Panc1 (cell line): ENCODE measurements at places on chromosomes 1 and 21. TPM values are rescaled to one million over a fixed set of nuclear protein-coding genes. Genes with fewer than 3 reads are reported as not detected.

OR14A2 gene
- not detected for total RNA-seq

TESK2 gene
- total RNA-seq: 3.3 TPM

DNA sequence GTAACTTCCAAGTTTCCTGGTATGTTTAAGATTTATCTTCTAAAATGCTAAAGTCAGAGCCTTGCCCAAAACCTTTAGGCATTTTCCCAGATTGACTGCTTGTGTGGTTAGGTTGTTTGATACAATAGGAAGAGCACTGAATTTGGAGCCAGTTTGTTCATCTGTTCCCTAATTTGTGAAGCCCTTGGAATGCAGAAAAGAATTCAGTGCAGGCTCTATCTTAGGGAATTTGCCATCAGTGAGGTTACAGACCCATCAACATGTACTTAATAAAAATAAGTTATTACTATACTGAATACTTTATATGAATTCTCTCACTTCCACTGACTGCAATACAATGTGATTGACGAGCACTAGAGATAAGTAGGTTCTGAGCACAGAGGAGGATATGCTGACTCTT lies 120.2 kb downstream of the PIK3R3 start:
- no peak for DNase-seq

DNA sequence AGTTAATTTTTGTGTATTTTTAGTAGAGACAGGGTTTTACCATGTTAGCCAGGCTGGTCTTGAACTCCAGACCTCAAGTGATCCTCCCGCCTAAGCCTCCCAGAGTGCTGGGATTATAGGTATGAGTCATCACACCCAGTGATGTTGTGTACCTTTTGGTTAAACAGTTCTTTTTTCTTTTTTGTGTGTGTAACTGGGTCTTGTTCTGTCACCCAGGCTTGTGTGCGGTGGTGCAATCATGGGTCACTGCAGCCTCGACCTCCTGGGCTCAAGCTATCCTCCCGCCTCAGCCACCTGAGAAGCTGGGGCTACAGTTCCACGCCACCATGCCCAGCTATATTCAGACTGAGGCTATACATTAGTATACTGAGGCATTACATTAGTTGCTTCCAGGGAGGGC lies 37.8 kb downstream of the GABPB2 start:
- DNase-seq: no peak

OTUD3 gene
- 14.1 TPM for total RNA-seq

- no peak for DNase-seq
Measured at GRCh38 chr1:107139833-107140702, 771 bp upstream of the NTNG1 start.

DNA sequence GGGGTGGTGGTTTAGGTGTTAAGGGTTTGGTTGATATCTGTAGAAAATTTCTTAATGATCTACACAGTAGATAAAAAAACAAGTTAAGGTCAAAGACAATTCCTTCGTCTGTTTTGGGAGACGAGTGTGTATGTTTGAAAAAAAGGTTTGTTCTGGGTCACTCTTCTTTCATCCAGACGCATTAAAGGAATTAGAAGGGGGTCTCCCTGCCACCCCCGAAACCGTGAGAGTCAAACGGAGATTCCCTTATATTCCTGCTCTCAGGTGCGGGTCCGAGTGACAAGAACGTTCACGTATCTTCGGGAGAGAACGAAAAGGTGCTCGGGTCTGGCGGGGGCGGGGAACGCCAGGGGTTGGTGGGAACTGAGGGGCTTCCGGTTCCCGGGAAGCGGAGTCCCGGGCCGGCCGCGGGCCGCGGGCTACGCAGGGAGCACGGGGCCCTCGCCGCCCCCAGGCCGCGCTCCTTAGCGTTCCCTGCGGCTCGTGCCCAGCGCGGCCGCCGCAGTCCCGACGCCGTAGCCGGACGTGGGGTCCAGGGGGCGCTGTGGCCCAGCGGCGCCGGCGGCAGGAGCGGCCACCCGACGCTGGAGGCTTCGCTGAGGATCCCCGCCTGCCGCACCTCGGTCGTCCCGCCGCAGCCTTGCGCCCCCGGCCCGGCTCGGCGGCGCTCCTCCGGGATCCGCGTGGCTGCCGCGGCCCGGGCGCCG lies at the start of gene ZFYVE9:
ZFYVE9 (plus strand) TSS at position 577 of the 707 bp plus-strand sequence. CDS start 91,118 bp downstream, outside the sequence.
- DNase-seq: no peak

DNA sequence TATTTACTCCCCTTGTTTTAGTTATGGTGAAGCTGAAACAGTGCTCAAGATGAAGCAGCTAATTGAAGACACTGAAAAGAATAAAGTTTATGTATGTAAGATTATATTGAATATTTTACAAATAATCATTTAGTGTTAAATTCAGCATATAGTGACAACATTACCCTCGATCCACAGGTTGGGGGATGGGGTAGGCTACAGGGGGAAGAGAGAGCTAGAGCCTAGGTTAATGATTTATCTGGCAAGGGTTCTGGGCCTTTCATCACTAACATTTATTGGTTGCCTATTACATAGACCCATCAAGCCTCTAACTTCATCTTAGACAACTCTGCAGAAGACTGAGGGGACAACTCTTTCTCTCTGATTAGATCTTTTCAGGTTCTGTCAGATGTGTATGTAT lies 21.3 kb downstream of the ZCCHC17 start:
- no peak for DNase-seq

NES gene
- 56.3 TPM for total RNA-seq

GRCh38 chr1:12338017-12338416 lies 108.2 kb downstream of the VPS13D start:
- no peak for DNase-seq

NUP133 gene
- total RNA-seq: 39.5 TPM

GRCh38 chr1:168422203-168422847 lies 121.5 kb downstream of the XCL2 start:
- DNase-seq: no peak

- no peak for DNase-seq
Measured at GRCh38 chr1:9320520-9321479, 28.1 kb downstream of the SPSB1 start.

- no peak for DNase-seq
Measured at GRCh38 chr1:150262388-150263320, 5.1 kb downstream of the CA14 start.

GRCh38 chr1:55005351-55006140 lies 6.8 kb downstream of the BSND start:
- DNase-seq: no peak

- DNase-seq: no peak
Measured at GRCh38 chr21:37877888-37878684, 38.2 kb downstream of the KCNJ6 start.

DNA sequence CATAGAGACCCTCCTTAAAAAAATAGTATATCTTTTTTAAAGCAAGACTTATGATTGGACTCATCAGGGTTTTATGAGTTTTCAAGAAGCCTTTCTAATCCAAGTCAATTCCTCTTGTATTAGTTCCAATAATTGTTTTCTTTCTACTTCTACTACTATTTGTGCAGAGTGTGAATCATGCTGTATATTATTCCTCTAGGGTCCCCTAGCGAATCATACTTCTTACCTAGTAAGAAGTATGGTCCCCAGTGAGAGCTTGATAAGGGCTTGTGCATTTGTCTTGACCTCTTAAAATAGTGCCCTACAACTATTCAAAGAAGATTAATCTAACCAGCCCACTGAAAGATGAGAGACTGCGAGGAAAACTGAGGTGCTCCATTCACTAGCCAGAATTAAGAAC lies 715.7 kb upstream of the ZP4 start:
- DNase-seq: no peak

EXO5 gene
- 17.9 TPM for total RNA-seq

GRCh38 chr21:45831991-45832740 lies 149.4 kb upstream of the COL6A1 start:
- no peak for DNase-seq

DUSP23 gene
- total RNA-seq: 36.1 TPM

DNA sequence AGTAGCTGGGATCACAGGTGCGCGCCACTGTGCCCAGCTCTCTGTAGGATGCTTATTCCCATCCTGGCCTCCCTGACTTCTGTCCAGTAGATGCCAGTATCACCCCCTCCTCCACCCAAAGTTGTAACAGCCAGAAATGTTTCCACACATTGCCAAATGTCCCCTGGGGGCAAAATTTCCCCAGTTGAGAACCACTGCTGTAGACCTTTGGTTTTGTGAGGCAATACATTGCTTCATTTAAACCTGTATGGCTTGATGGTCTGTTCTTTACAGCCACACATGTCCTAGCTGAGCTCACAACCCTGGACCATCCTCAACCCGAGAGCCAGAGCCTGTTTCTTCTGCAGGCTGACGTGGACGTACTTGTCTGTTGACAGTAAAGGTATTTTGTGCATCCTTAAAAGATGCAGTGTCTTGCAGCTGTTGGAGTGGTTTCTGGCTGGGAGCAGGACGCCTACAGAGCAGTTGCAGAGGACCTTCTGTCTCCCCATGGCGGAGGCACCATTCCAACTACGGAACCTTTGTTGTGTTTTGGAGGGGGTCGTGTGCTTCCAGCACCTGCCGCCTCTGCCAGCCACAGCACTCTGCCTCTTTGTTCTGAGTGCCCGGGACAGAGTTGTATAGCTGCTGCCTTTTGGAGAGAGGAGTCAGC lies 26.6 kb downstream of the DOP1B start:
- no peak for DNase-seq

GRCh38 chr1:109241344-109241743 lies 8.0 kb upstream of the CELSR2 start:
- no peak for DNase-seq

MORC3 gene
- 16.8 TPM for total RNA-seq

FCRLA gene
- total RNA-seq: 0.15 TPM

- no peak for DNase-seq
Measured at GRCh38 chr1:211603191-211603701, 24.3 kb upstream of the SLC30A1 start.

EPHA10 gene
- total RNA-seq: 2.8 TPM

WLS gene
- total RNA-seq: 29.6 TPM

SH3BP5L gene
- total RNA-seq: 23.9 TPM

DNA sequence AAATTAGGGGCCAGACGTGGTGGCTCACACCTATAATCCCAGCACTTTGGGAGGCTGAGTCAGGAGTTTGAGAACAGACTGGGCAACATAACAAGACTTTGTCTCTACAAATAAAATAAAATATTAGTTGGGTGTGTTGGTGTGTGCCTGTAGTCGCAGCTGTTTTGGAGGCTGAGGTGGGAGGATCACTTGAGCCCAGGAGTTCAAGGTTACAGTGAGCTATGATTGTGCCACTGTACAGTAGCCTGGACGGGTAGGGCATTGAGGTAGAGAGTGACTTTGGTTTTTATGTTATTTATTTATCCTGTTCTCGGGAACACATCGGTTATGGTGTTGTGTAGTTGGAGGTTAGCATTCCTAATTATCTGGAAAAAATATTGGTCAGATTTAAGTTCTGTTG lies 19.5 kb downstream of the KIF1B start:
- DNase-seq: no peak

TRIM33 gene
- total RNA-seq: 22.2 TPM

GJA4 gene
- not detected for total RNA-seq

CELA2A gene
- total RNA-seq: 0.72 TPM

DNA sequence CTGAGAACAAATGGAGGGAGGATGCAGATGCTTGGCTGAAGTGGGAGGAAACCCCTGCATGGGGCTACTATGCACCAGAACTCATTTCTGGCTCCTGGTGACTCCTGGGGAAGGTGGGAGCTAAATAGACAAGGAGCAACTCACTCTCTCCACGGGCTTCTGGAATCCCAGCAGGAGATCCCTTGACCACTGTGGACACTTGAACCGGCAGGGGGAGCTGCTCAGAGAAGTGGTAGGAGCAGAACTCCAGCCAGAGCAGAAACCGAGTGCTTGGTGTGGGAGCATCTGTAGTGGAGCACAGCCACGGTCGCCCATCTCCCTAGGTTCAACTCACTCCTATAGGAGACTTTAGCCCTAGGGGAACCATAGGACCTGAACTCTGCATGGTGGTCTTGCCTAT lies 205.6 kb upstream of the GJB5 start:
- DNase-seq: no peak

HIVEP3 gene
- 6.0 TPM for total RNA-seq

DNA sequence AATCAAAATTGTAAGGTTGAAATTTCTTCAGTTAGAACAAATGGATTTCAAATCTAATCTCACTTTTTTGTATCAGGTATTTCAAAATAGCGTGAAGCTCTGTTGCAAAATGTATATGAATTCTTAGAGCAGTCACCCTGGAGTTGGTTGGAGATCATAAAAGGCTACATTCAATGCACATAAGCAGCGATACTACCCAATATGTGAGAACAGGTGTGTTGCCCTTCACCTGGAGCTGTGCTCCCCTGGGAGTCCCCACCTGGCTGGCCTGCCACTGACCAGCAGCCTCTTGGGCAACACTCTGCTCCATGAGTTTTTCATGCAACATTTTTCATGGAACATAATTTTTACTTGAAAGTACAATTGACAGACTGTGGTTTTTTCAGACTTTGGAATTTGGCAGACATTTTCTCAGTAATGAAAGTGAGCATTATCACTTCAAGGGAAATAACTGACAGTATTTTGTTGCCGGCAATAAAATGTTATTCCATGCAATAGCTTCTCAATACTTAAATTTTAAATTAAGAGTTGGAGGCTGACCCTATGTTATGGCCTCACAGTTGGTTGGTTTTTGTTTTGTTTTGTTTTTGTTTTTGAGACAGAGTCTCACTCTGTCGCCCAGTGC lies 95.1 kb downstream of the ST3GAL3 start:
- no peak for DNase-seq

DNA sequence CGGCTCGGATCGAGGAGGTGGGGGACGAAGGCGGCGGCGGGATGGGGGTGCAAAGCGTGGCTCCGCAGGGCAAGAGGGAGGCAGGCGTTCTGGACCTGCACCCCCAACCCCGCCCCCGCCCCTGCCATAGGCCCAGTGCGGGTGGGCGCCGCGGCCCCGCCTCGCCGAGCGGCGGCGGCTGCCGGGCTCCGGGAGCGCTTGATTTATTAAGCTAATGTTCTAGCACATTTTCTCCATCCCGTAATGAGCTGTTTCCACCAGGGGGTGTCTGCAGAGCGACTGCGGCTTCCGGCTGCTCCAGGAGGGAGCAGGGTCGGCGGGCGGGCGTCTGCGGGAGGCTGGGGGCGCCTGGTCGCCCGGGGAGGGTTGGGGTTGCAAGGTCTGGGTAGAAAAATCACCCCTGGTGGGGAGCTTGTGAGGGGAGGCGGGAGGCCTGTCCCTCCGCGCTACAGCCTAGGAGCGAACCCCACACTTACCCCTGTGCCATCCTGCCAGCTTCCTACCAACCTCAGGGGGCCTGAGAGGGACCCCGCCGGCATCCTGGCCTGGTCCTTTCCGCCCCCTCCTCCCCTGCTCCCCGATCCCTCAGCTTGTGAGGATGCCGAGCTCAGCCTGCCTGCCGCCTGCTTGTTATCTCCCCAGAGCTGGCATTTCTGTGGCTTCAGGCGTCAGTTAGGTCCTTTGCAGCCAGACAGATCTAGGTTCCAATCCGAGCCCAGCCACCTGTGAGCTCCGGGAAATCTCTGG lies 48.5 kb upstream of the ACOT11 start:
- no peak for DNase-seq

- DNase-seq: no peak
Measured at GRCh38 chr1:28466226-28466778, 39.5 kb upstream of the RCC1 start.

GRCh38 chr1:23453455-23454000 lies 29.0 kb upstream of the TCEA3 start:
- no peak for DNase-seq

- no peak for DNase-seq
Measured at GRCh38 chr1:59695252-59695651, 119.5 kb upstream of the HOOK1 start.

- no peak for DNase-seq
Measured at GRCh38 chr1:116453906-116454305, 80.9 kb downstream of the ATP1A1 start.
